ENCODE measurements at places on chromosomes 13 and 19.

DNA sequence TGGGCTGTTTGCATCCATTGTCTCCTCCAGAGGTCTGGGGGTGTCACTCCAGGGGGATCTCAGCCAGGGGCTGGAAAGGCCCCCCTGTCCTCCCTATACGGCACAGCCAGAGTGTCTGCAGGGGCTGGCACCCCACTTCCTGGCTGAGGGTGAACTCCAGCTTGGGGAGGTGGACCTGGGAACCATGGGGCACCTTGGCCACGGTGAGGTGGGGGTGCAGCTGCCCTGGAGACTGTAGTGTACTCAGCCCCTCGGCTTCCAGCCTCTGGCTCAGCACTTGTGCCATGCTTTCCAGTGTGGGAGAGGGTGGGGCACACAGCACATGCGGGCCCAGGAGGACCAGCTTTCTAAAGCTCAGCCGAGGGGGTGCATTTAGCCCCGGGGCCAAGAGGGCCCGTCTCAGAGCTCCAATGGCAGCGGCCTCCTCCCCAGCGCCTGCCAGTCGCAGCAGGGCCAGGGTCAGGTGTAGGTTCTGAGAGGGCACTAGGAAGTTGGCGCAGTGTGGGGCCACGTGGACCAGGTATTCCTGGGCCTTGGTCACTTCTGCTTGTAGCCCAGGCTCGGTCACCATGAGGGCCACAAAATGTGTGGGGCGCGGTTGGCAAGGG lies 1.4 kb downstream of the LENG9 start:
- peak overlapping the region; percentile 68 for H3K4me3 ChIP-seq
- H3K27me3 ChIP-seq = no peaks in the 10 kb centered on the region
- peak overlapping the region; percentile 90 for H3K27ac ChIP-seq
- no peak for DNase-seq
- H3K36me3 ChIP-seq = peaks cover 41% of the 10 kb centered on the region

GRCh38 chr19:41353466-41354342 lies at the start of gene TGFB1:
TSS of gene TGFB1 (minus strand) at chr19:41353922. CDS start at chr19:41353044, 878 bp downstream.
- H3K36me3 ChIP-seq = no peaks in the 10 kb centered on the region
- peak; percentile 96 for DNase-seq
- no peaks in the 10 kb centered on the region for H3K27me3 ChIP-seq
- H3K4me1 ChIP-seq = peaks cover 61% of the 10 kb centered on the region

DNA sequence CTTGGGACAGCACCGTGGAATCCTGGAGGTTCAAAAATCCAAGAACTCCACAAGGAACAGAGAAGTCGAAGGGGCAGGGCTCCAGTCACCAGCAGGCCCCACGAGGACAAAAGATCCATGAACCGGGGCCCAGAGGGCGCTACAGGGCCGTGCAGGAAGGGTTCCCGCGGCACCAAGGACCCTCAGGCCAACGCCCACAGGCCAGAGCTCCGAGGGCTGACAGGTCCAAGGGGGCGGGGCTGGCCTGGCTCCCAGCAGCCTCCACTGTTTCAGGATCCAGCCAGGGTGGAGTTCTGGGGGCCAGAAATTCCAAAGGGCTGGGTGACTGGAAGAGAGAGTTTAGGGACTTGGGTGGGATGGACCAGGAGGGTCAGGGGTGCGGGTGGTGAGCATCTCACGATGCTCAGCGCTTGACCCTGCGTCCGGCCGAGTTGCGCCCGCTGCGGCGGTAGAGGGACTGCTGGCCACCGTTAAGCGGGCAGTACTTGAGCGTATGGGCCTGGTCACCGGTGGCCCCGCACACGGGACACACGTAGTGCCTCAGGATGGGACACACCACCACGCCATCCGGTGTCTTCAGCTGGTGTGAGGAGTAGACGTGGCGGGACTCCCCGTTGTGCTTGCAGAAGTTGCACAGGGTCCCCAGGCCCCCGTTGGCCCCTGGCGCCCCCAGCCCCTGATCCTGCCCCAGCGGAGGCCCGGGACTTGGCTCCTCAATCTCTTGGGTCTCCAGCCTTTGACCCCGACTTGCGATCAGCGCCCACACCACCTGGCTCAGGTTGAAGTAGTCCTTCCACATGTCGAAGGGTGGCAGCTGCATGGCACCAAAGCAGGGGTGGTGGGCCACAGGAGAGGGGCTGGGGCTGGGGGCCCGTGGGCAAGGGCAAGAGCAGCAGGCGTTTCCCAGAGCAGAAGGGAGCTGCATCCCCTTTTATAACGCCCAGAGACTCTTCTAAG lies at the start of gene NANOS2:
NANOS2 (minus strand) TSS at position 905 of the 957 bp plus-strand sequence; CDS start at position 820, 85 bp downstream.
- no peaks in the 10 kb centered on the region for H3K36me3 ChIP-seq
- H3K27me3 ChIP-seq = peaks cover 70% of the 10 kb centered on the region
- no peak for DNase-seq
- no peak within 1 kb of the TSS for H3K4me3 ChIP-seq

DNA sequence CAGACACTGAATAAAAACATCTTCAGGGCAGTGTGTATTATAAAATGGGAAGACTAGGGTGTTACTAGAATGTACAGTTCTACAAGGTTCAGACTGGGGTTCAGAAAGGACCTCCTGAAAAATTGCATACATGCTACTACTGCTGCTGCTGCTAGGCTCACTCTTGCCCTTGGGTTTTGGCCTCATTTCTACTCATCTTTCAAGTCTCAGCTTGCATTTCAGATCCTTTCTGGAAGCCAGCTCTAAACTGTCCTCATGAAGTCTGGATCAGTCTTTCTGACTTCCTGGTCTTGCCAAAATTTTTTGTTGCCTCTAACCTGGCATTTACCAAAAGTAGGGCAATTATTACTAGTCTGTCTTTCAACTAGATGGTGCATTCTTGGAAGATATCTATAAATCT lies 393.3 kb downstream of the DIAPH3 start:
- no peak for DNase-seq
- H3K27ac ChIP-seq = no peak overlapping the region
- no peaks in the 10 kb centered on the region for H3K27me3 ChIP-seq
- no peak overlapping the region for H3K4me3 ChIP-seq
- H3K4me1 ChIP-seq = peaks cover 31% of the 10 kb centered on the region

Measured in esophagus muscularis mucosa (tissue), 4 donors.